Left forelimb (tissue), 1 donor: ENCODE measurements at places on chromosomes 16 and 17.

DNA sequence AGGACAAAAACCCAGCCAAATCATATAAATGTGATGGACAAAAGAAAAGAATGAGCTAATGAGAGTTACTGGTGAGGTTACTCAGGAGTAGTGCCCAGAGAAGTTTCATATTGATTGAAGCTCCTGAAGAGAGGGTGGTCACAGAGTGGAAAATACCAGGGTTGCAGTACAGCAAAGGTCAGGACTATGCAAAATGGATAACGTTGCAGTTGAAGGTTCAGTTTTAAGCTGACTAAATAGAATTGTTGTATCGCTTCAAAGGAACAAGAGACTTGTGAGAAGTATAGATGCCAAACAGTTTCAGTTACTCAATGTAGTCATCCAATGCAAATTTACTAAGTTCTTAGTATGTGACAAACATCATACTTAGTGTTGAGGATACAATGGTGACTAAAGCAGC, 47.1 kb downstream of the ABCA8 start:
- DNase-seq: no peak

GRCh38 chr16:77331802-77332586, 102.8 kb downstream of the ADAMTS18 start:
- no peak for DNase-seq

- no peak for DNase-seq
Observed at GRCh38 chr16:65908568-65908967, 457.9 kb upstream of the CDH5 start.

GRCh38 chr17:45900723-45901415, 6.5 kb downstream of the MAPT start:
- no peak for DNase-seq

- DNase-seq: no peak
Observed at GRCh38 chr16:1366060-1366711, 14.5 kb downstream of the GNPTG start.

- DNase-seq: no peak
Observed at GRCh38 chr16:4388271-4389021, 16.8 kb downstream of the VASN start.

- no peak for DNase-seq
Observed at GRCh38 chr17:13874134-13874533, 195.2 kb upstream of the COX10 start.

- DNase-seq: peak; percentile 98
Observed at GRCh38 chr16:69565671-69566239, at the start of gene NFAT5. NFAT5 (plus strand) TSS chr16:69565966; CDS start chr16:69566302, 336 bp downstream.

DNA sequence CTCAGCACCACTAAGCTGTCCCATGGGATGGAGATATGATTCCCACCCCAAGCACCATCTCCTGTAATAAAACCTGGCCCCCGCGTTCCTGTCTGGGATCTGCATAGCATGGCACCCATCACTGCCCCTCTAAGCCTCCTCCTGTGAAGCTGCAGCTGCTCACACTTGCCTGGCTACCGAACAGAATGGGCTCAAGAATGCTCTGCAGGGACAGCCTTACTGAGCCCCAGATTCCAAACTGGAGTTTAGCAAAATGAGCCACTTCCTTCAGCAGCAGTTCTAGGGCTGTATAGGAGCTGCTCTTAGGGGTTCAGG, 256.1 kb downstream of the CPPED1 start:
- DNase-seq: no peak

GRCh38 chr17:29168079-29168758, 12.0 kb downstream of the MYO18A start:
- DNase-seq: no peak

DNA sequence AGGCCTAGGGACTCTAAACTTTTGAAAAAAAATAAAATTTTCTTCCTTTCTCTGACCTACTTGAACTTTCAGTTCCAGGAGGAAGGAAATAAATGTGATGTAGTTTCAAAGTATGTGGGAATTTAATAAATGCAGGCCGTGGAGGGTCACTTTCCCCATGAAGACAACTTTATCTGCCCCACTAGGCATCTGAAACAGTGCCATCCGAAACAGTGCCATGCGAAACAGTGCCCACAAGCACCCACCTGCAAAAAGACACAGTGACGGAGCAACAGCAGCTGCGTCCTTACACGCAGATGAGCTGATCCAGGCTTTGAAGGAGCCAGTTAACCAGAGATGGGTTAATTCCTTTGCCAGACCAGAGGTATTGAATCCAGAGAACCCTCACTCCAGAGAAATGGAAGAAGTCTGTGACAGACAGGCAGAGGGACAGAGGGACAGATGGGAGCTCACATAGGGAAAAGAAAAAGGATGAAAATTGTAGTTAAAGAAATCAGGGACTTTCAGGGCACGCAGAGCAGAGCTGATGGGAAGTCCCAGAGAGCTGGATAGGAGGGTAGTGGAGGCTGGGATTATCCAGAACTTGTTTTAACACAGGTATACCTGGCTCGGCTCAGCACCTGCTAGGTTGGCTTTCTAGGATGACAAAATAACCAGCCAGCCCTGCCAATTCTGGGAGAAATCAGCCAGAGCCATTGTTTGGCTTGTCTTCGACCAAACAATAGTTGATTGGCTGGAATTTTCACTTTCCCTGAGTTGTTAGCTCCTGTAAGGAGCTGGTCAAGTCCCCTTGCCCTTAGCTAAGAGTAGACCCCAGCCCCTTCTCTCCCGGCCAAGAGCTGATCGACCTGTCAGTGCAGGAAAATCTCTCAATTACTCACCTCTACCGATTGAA, 17.1 kb upstream of the HOXB13 start:
- no peak for DNase-seq

DNA sequence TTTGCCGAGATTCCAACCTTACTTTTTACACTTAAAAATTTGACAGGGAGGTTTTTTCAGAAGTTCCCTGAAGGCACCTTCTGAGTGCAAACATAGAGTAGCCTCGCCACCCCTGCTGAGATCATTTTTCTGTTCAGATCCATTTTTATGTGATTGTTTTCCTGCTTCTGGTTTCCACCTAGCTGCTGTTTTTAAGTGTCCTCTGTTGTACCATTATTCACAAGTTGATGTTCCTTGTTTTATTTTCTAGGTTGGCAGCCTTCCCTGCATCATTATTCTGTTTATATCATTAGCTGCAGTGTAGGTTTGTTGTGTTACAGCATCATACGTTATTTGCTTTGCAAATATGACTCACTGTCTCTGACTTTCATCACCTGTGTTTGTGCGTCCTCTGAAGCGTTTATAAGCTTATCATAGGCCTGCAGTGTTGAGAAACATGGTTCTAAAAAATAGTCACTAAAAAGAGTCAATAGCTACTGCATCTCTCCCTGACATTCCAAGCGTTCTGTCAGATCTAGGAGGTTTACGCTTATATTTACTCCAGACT, 116.9 kb upstream of the CLEC3A start:
- no peak for DNase-seq

DNA sequence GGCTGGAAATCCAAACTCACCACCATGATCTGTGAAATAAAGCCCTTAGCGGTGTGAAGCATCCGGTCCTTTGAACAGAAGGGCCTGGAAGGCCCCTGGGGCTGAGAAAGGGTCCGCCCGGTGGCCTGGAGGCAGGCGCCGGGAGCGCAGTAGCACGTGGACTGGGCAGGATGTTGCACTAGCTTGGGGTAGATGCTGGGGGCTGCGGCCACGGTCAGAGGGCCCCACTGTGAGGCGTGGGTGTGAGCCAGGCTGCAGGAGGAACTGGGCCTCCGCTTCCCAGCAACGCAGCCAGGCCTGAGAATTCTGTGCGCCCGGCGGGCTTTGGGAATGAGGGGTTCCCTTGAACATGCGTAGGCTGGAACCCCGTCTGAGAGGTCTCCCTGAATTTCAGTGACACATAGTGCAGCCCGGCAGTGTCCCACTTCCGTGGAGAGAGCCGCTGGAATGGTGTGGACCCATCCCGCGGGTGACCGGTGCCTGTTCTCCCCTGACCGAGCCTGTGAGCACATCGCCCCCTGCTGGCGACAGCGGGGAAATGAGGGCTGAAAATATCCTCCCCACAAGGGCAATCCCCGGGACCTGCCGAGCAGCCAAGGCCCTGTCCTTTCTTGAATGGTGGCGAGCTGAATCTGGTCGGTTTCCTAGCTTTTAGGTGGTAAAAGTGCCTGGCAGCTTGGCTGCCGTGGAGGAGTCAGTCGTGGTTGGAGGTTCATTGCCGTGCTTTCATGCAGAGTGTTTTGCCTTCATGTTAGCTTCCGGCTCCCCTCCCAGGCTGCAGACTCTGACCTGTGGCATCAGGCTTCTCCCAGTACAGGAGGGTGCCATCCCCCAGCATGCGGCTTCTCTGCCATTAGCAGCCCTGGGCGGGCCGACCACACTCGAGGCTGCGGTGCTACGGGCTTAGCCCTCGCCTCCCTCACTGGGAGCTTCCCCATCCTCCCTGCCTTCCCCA, 43.8 kb downstream of the DNAJA2 start:
- no peak for DNase-seq

- DNase-seq: no peak
Observed at GRCh38 chr16:13324851-13325250, 423.5 kb downstream of the SHISA9 start.

DNA sequence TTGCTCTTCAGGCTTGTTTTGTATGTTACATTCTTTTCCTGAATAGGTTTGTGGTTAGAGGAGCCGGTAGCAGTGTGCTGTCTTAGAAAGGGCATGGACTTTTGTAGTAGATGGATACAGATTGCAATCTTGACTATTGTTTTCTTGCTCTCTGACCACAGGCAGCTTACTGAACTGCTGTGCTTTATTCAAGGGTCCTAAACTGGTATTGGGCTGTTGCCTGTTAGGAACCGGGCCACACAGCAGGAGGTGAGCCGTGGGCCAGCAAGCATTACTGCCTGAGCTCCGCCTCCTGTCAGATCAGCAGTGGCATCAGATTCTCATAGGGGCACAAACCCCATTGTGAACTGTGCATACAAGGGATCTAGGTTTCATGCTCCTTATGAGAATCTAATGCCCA, 373.9 kb downstream of the CPPED1 start:
- DNase-seq: no peak

GRCh38 chr17:75270966-75271232, at the start of gene MIF4GD:
MIF4GD (minus strand) TSS chr17:75271231; CDS start chr17:75270195, 1,036 bp downstream.
- DNase-seq: peak; percentile 86

DNA sequence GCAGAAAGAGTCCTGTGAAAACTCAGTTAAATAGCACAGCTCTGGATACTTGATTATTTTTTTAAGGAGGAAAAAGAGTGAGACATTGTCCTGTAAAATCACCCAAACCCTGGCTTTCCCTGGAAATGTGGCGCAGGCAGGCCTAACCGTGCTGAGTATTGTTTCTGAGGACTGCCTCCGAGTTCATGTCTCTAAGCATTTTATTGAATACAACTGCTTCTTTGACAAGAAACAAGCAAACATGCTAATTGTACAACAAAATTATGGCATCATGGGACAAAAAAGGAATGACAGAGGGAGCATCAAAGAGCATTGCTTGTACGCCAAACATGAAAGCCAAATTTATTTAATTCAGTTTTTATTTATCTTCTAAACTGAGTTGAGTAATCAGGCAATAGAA, 64.5 kb upstream of the HSBP1 start:
- DNase-seq: no peak

DNA sequence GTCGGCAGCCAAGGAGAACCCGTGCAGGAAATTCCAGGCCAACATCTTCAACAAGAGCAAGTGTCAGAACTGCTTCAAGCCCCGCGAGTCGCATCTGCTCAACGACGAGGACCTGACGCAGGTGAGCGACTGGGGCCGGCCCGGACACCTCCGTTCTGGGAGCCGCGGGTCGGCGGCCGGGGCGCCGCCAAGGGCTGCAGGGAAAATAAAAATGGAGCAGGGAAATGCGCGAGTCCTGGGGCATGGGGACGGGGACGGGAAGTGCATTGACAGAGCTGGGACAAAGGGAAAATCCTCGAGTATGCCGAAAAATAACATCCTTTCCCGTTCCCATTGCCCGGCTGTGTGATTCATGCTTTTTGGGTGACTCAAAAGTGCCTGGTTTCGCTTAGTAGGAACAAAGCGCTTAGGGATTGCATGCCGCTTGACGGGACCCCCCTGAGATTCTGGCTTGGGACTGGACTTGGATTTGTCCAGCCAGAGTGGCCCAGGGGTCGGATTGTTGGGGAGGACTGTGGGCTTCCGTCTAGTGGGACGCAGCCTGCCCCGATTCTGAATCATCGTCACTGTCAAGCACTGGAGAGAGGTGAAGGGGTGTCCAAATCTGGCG, 699 bp downstream of the MPRIP start:
- no peak for DNase-seq

DNA sequence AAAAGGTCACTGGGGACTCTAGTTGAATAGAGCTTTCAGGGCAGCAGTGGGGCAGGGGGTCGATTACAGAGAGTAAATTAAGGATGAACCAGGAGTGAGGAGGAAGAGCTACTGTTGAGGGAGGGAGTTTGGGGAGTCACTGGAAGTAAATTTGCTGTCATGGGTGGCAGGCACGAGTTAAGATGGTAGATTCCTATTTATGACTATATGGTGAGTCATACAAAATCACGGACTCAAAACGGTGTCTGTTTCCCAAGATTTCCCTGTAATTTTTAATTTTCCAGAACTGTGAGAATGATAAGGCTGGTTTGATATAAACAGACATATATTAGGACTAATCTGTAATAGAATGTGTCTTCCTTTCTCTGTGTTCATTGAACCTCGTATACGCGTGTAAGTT, 287.6 kb upstream of the GOT2 start:
- DNase-seq: no peak

GRCh38 chr17:8153031-8153451, 837 bp upstream of the PER1 start:
- no peak for DNase-seq

DNA sequence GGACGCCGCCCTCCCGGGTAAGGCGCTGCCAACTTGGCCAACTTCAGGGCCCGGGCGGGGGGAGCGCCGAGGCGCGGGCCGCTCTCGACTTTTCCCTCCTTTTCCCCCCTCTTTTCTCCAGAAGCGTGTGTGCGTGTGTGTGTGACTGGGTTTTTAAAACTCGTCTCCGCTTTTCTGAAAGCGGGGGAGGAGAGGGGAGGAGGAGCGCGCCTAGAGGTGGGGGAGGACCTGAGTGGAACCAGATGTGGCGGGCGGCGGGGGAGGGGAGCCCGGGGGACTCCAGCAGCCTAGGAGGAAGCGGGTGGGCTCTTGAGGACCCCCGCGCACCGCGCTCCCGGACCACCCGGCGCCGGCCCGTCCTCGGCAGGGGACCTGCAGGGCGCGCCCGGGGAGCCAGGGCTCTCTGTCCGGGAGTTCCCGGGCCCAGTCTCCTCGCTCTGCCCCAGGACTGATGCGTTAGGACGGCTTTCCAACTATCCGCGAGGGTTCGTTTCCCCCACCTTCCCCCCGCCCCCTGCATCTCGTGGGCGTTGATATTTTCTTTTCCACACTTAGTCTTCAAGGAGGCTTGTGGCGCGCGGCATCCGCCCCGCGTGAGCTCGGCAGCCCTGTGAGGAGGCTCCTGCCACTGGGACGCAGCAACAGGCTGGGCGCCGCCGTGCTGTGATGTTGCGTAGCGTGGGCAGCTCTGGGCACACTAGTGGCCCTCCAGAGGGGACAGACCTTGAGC, 599 bp downstream of the MRC2 start:
- peak; percentile 85 for DNase-seq
